ENCODE measurements at places on chromosomes 3 and 15.

DNA sequence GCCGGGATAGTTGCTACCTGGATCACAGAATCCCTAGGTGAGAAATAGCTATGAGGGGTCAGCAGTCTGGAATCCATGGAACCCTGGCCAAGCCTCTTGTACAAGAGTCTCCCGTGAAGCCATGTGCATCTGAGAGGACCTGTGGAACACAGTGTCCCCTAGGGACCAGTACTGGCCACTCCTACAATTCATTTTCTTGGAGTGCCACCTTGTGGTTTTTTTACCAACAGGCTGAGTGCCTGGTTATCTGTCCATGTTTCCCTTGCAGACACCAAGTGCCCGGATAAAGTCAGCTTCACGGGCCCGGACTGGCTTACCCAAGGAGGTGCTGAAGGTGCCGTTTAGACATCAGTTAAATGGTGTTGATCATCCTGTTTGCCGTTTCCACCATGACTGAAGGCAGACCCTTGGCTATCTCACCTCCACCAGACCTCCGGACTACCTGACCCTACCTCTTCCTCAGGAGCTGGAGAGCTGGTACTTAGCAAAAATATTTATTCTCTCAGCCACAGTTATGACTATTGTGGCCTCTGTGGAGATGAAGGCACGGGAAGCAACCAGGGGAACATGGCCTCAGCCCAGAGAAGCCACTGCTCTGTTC, 93.9 kb downstream of the RBPMS2 start:
- peak; percentile 66 for DNase-seq

DNA sequence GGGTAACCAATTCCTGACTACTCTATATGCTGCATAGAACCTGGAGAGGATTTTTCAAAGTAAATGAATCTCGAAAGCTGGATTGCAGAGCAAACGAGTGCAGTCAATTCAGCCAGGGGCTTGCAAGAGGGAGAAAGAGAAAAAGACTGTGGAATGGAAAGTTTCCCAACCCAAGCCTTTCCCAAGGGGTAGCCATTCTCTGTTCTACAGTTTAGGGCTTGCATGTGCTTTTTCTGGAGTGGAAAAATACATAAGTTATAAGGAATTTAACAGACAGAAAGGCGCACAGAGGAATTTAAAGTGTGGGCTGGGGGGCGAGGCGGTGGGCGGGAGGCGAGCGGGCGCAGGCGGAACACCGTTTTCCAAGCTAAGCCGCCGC, 511 bp upstream of the RARB start:
- no peak for DNase-seq

DNA sequence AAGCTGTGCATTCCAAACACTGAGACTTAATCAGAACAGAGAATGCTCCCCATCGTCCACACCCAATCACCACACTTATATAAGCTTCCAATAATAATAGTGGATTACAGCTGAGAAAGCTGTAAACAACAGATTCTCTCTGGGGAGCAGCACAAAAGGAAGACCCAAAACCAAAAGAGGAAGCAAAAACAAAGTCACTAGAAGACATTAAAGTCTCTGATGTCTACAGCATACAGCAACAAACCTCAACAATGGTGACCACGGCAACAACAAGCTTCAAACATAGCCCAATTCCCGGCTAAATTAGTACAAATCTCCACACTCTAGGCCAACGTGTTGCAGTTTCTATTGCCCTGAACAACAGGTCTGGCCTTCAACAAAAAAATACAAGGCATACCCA, 37.7 kb downstream of the ZDHHC23 start:
- no peak for DNase-seq

- no peak for DNase-seq
Observed at GRCh38 chr3:53067567-53067966, 21.7 kb upstream of the SFMBT1 start.

- DNase-seq: no peak
Observed at GRCh38 chr3:111763968-111764367, 95.1 kb upstream of the PHLDB2 start.

DNA sequence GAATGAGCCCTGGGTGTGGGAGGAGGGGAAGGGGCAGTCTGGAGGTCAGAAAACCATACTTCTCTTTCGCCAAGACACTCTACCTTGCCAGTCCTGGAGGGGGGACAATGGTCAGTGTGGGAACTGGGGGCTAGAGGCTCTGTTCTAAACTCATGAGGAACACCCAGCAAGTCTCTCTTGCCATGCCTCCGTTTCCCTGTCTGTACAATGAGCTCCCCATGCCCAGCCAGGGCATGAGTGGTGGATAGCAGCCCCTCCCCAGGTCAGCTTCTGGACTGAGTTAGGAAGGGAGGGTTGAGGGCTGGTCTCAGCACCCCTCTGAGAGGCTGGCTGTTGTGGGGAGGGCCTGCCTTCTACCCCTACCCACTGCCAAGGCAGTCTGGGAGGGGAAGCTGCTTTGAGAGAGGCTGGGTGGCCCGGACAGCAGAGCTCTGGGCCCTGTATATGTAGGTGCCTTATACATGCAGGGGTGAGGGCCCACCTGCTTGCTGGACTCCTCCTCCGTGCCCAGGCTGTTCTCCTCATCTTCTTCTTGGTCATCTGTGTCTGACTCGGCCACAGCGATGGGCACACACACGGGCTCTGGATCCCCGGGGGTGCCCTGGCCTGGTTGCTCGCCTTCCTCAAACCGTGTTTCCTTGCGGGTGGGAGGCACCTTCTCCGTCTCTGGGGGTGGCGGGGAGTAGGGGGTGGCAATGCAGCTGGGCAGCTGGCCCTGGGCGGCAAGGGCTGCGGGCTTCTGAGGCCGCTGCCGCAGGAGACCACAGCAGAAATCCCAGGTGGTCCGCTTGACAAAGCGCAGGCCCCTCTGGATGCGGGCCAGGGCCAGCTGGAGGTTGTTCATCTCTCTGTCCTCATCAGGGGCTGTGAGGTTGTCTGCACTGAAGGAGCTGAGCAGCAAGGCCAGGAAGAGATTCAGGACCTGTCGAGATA, 68.8 kb downstream of the SCN5A start:
- no peak for DNase-seq

- DNase-seq: no peak
Observed at GRCh38 chr3:159761848-159762635, 226.6 kb upstream of the IL12A start.

GRCh38 chr3:155631323-155632019, 113.4 kb downstream of the PLCH1 start:
- no peak for DNase-seq

- DNase-seq: no peak
Observed at GRCh38 chr15:39075756-39076341, 505.0 kb upstream of the THBS1 start.

- DNase-seq: no peak
Observed at GRCh38 chr3:192843723-192844485, 73.8 kb downstream of the MB21D2 start.

DNA sequence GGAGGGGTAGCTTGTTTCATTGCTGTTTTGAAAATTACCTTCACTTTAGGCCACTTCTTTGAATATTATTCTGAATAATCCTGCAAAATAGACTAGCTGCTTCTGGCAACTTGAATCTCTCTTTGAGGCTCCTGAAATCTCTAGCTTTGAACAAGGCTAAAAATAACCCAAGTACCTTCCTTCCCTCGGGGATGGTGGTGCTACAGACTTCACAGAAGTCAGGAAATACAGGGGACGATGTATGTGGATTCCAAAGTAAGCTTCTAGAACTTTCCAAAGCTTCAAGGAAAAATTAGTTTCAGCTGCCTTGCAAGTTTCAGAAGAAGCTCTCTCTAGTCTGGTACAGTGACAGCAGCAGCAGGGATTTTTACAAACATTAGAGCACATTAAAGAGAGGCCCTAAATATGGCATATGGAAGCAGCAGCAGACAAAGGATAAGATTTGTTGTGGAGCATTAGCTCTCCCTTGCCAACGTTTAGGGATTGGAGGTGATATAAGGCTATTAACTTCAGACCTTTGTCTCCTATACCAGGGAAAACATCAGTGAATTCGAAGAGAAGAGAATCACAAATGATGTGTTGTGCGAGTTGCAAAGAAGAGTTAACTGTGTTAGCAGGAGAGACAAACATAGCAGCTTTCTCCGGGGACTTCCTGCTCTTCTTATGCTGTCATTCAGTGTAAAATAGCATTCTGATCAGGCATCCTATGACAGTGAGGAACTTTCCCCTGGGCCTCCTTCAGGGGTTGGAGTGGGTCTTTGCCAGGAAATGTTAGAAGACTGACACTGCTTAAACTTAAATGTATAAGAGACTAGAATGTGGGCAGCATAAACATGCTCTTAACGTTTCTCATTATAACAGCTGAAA, 783.0 kb upstream of the ARPP21 start:
- no peak for DNase-seq

- DNase-seq: no peak
Observed at GRCh38 chr3:155581579-155581978, 163.3 kb downstream of the PLCH1 start.

DNA sequence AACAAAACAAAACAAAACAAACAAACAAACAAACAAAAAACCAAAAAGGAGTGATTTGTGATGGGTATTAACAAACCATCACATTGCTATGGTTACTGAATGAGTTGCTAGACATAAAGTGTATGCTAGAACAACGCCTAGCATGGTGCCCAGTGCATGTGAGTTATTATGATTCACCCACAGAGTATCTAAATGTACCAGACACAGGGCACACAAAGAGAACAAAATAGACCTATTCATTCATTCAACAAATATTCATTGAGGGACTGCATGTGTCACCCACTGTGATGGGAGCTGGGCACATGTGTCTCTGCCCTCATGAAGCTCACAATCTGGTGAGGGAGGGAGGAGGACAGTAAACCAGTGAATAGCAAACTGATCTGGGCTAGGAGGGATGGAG, 11.6 kb upstream of the ACAN start:
- no peak for DNase-seq

- DNase-seq: no peak
Observed at GRCh38 chr15:37931321-37931720, 3.1 kb upstream of the TMCO5A start.

- DNase-seq: no peak
Observed at GRCh38 chr3:123374016-123374415, 74.9 kb downstream of the ADCY5 start.
